ENCODE measurements at places on chromosomes 5 and 9. TPM values are rescaled to one million over a fixed set of nuclear protein-coding genes. Genes with fewer than 3 reads are reported as not detected.

- DNase-seq: no peak
Observed at GRCh38 chr5:170896779-170897178, 35.0 kb downstream of the RANBP17 start.

DNA sequence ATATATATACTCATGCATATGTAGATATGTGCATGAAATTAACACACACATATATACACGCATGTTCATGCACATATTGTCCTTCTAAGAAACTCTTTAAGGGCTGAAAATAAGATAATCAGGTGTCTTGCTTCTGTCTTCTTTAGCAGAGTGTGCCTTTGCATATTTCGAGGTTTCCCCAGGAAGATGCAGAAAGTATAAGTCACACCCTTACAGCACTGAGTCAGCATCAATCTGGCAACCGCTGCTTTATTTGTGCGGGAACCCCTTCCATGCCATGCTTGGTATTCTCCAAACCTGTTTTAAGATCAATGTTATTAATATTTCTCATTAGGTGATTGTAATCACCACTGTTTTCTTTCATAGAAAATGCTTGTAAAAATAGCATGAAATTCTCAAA is 557.9 kb downstream of the CAAP1 start:
- no peak for DNase-seq

DNA sequence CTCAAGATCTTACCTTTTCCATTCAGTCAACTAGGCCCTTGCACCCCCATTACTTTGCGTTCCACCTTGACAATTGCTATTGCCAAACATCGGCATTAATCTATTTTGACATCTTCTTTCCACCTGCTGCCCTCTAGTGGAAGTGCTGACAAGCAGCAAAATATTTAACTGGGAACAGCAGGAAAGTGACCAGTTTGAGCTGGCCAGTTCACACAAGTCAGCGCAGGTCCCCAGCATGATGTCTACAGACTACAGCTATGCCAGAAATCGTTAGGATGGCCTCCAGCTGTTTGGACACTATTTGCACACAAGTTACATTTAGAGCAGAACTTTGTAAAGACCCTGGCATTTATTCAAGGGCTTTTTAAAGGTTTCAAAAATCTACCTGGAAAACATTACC is 160.1 kb downstream of the GHR start:
- DNase-seq: no peak

GRCh38 chr9:116674210-116674980 is 12.7 kb upstream of the TRIM32 start:
- no peak for DNase-seq

GRCh38 chr5:100464418-100464817 is 70.8 kb upstream of the FAM174A start:
- DNase-seq: no peak

DNA sequence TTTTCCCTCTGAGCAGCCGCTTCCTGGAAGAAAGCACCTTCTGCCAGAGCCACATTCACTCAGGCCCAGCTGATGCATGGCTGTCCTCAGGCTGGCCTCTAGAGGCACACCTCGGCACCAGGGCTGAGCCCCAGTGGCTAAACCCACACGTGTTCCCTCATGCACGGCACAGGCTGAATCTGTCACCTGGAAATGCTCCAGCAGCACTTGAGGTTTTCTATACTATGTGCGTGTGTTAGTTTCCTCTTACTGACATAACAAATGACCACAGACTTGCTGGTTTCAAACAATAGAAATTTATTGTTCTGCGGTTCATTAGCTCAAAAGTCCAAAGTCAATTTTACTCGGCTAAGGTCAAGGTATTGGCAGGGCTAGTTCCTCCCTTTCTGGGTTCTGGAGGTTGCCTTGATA is 141.4 kb downstream of the LRRC70 start:
- no peak for DNase-seq

Gene EIF4E1B
- not detected for total RNA-seq

Gene SLC45A2
- total RNA-seq: 0.82 TPM

Gene MELK
- total RNA-seq: 0.24 TPM

Gene SEMA5A
- 14.1 TPM for total RNA-seq

Measured in right atrium auricular region (tissue), 2 donors.